Muscle of leg (tissue), 16 donors: ENCODE measurements at places on chromosomes 2 and 18. TPM values are rescaled to one million over a fixed set of nuclear protein-coding genes. Genes with fewer than 3 reads are reported as not detected.

DNA sequence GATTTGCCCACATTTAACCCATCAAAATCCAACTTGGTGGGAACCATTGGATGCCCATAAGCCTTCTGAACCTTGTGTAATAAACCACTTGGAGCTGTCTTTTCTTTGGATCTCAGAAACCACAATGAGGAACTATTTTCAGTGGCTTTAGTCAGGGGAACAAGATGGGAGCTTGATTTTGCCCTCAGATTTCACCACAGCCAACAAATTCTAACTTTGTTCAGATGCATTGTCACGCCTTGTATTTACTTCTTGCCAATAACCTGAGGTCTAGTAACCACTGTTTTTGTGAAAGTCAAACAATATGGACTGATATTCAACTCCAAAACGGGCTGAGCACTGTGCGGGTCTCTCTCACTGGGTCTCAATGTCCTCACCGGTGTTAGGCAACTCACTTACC lies 508.2 kb downstream of the TNS1 start:
- no peak for DNase-seq
- no peaks in the 10 kb centered on the region for H3K4me1 ChIP-seq
- no peaks in the 10 kb centered on the region for H3K27me3 ChIP-seq
- no peak overlapping the region for H3K27ac ChIP-seq

GRCh38 chr2:20762945-20763683 lies 59.8 kb downstream of the LDAH start:
- DNase-seq: no peak
- no peaks in the 10 kb centered on the region for H3K4me1 ChIP-seq
- no peaks in the 10 kb centered on the region for H3K27me3 ChIP-seq
- H3K36me3 ChIP-seq: peaks cover 3% of the 10 kb centered on the region

DNA sequence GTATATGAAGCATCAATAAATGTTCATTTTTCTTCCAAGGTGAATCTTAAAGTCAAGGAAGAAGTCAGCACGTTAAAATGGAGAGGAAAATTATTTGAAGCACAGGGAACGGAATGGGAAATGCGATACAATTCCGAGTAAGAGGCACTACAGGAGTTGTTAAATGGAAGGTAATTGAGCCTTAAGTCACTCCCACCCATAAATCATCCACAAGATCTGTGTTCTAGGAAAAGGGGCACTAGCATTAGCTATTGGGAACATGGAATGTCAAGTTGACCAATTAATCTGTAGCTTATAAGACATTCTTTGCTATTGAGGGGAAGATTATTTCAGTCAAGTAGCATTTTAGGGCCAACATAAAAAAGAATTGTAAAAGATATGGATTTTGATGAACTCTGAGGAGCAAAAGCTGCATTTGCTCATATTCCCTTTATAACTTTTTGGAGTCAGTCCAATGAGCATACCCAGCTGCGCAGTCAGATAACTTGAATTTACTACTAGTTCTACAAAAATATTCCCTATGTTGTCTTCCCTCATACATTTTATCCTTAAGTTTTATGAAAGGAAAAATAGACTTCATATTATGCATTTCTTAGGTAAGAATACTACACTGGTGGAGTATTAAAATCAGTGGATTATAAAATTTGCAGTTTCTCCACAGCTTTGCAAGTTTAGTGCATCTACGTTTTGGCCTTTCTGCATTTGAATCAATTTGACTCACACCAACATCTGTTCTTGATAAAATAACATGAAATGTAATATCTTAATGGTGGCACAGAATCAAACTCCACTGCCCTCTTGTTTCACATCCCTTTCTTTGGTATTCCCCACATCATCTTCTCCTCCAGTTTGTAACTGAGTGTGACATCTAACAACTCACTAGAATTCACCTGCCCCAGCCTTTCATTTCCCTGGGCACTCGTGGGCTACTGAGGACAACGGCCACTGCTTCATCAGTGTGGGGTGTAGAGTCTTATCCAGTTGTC lies 95.6 kb downstream of the SP3 start:
- no peaks in the 10 kb centered on the region for H3K36me3 ChIP-seq
- H3K27ac ChIP-seq: no peak overlapping the region
- H3K4me1 ChIP-seq: peaks cover 34% of the 10 kb centered on the region
- H3K27me3 ChIP-seq: no peaks in the 10 kb centered on the region

- no peak overlapping the region for H3K27ac ChIP-seq
- H3K27me3 ChIP-seq: peaks cover 9% of the 10 kb centered on the region
- no peaks in the 10 kb centered on the region for H3K4me1 ChIP-seq
- no peak overlapping the region for H3K4me3 ChIP-seq
Observed at GRCh38 chr18:59085797-59086196, 53.9 kb upstream of the SEC11C start.

DNA sequence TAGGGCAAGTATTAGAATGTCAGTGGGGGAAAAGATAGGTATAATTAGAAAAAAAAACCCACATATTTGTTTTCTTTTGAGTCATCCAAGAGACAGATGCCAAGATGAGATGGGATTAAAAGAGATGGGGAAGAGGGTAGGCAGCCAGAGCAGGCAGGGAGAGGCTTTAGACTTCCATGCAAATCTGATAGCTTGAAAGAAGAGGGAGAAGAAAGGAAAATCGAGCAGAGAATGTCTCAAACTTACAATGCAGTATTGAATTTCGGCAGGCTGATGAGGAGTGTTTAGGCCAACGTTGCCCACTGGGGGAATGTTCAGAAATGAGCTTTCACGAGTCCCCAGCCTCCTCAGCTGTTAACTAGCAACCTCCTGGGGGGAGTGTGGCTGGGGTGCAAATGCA lies 91.3 kb downstream of the SPATS2L start:
- no peaks in the 10 kb centered on the region for H3K27me3 ChIP-seq
- H3K4me1 ChIP-seq: no peaks in the 10 kb centered on the region
- no peak for DNase-seq
- no peak overlapping the region for H3K4me3 ChIP-seq
- peaks cover 16% of the 10 kb centered on the region for H3K36me3 ChIP-seq

DNA sequence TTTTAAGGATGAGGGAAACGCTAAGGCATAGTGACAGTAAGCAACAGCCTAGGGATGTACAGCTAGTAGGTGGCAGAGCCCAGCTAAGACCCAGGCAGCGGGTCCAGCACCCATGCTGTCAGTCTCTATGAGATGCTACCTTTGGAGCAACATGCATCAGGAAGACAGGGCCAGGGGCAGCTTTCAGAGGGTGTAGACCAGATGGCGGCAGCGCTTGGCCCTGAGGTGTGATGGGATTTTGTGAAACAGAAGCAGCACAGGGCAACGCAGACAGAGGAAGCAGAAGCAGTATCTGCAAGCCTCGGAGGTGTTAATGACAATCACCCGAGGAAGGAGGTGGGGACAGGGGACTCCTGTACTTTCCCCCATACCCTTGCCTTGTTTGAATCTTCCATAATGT lies 43.2 kb downstream of the SDC1 start:
- H3K4me1 ChIP-seq: peaks cover 18% of the 10 kb centered on the region
- no peaks in the 10 kb centered on the region for H3K36me3 ChIP-seq
- no peak overlapping the region for H3K27ac ChIP-seq
- H3K27me3 ChIP-seq: no peaks in the 10 kb centered on the region
- H3K4me3 ChIP-seq: no peak overlapping the region
- DNase-seq: no peak

DNA sequence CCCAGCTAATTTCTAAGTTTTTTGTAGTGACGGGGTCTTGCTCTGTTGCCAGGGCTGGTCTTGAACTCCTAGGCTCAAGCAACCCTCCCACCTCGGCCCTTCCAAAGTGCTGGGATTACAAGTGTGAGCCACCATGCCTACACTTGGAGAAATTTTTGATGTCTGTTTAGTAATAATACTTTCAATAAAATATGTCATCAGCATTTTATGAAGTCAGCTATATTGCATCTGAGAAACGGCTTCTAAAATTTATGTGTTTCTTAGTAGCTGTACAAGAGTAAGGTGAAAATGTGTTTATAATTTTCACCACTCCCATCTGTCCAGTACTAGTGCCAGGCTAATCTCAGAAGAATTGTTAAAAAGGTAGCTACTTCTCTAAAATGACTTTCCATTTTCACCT lies 46.8 kb downstream of the GULP1 start:
- no peak for DNase-seq
- peaks cover 4% of the 10 kb centered on the region for H3K4me1 ChIP-seq
- no peaks in the 10 kb centered on the region for H3K36me3 ChIP-seq
- H3K27ac ChIP-seq: no peak overlapping the region

DNA sequence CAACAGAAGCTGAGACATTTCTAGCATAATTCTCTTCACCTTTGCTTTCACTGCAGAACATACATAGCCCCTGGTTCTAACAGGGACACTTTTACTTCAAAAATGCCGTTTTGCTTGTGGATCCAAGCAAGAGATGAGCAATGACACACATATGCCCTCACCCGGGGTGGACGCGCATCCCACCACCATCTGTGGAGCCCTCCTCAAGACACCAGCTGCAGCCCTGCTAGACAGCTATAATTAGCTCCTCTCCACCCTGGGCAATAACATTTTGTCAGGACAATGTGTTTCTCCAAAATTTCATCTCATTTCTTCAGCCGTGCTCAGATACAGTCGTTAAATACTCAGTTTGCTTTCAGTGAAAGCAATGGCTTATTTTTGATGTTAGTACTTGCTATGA lies 368.7 kb upstream of the RAB6C start:
- DNase-seq: no peak
- no peak overlapping the region for H3K27ac ChIP-seq
- H3K27me3 ChIP-seq: no peaks in the 10 kb centered on the region
- H3K4me1 ChIP-seq: peaks cover 5% of the 10 kb centered on the region
- H3K36me3 ChIP-seq: no peaks in the 10 kb centered on the region

The SERPINB7 gene
- total RNA-seq: not detected
